Liver (tissue), 10 donors: ENCODE measurements at places on chromosomes 2 and 18. TPM values are rescaled to one million over a fixed set of nuclear protein-coding genes. Genes with fewer than 3 reads are reported as not detected.

DNA sequence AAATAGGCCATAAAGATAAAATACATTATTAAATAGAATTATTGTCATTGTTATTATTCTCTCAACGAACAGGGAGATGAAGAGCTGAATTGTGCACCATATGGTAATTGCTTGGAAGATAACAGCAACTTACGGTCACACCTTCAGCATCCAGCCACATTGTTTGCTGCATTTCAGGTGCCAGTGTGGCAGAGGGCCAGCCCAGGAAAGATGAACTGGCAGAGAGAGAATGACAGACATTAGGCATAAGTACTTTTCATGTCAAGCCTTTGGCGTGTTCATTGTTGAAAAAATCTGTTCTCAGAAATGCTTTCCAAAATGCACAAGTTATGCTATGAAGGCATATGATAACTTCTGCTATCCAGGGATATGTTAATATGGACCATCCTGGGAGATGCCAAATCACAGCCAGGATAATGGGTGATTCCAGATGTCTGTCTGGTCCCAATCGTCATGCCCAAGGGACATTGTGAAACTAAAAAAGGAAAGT is 748.6 kb upstream of the PIK3C3 start:
- H3K4me3 ChIP-seq, result no peak overlapping the region
- no peaks in the 10 kb centered on the region for H3K4me1 ChIP-seq

DNA sequence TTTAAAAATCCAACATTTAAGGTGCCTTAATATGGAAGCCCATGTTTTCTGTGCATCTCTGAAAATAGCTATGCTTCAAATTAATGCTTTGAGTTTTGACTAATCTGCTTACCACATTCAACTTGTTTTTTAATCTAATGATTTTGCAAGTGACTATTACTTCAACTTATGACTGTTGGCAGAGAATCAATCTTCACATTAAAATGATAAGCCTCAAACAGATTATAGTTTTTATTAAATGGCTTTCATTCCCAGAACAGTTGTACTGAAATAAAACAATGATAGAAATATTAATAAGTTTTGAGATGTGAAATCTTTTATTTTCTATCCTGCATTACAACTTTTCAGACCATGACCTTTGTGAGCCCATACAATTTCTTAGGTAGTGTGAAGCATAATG is 347.5 kb downstream of the ZNF804A start:
- no peaks in the 10 kb centered on the region for H3K27me3 ChIP-seq
- no peak for DNase-seq
- no peaks in the 10 kb centered on the region for H3K4me1 ChIP-seq
- H3K36me3 ChIP-seq, result no peaks in the 10 kb centered on the region
- H3K4me3 ChIP-seq, result no peak overlapping the region

DNA sequence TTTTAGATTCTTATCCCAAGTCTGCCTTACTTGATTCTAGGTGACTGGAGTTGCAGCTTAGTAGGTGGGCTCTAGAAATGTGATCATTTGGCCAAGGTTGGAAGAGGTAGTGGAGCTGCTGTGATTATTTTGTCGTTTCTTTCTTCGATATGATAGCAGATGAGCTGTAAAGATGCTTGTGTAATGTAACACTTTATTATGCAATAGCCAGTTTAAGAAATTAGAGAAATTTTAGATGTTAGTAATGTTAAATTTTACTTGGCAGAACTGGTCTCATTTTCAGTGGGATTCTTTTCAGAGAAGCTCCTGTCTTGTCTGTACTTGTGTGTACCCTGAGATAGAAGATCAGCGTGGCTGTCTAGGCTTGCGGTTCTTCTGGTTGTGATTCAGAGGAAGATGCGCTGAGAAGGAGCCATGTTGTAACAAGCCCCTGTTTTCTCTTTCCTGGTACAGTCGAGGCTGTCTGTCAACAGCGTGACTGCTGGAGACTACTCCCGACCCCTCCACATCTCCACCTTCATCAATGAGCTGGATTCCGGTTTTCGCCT is 9.3 kb downstream of the TSN start:
- no peaks in the 10 kb centered on the region for H3K27me3 ChIP-seq
- H3K27ac ChIP-seq, result no peak overlapping the region
- H3K36me3 ChIP-seq, result peaks cover 52% of the 10 kb centered on the region

The TRABD2A gene
- total RNA-seq, result 0.84 TPM

DNA sequence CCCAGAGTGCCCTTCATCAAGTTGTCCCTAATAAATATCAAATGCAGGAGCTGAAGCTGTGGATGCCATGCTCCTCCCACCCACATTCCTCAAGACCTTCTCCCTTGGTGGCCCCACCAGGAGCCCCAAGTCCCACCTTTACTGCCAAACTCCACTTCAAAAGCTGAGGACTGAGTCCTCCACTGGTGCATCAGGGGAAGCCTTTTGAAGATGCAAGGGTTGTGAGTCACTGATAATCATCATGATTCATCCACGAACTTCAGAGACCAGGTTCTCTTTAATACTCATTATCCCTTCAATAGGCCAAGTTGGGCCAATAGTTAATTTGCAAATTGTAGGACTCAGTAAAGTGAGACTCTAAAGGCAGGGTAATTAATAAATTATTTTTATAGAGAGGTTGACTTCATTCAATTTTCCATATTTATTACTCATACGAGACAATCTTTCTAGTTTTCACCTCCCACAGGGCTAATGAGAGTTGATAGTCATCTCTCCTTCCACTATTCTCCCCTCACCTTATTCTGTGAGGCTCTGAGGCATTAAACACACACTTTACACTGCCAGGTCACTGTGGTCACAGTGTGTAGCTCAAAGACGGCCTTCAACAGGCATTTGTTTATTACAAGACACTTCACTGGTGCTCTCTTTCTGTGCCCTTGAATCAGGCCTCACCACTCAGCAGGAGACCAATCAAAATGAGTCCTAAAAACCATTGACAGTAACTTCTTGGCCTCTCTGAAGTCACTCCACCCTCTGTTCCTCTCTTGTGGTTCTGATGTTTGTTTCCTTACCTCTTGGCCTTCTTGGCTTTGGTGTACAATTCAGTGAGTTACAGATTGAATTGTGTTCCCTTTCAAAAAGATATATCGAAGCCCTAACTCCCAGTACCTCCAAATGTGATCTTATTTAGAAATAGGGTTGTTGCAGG is 99.9 kb downstream of the TRIB2 start:
- H3K27ac ChIP-seq, result no peak overlapping the region
- H3K4me3 ChIP-seq, result no peak overlapping the region
- no peak for DNase-seq
- peaks cover 3% of the 10 kb centered on the region for H3K4me1 ChIP-seq
- peaks cover 5% of the 10 kb centered on the region for H3K27me3 ChIP-seq

DNA sequence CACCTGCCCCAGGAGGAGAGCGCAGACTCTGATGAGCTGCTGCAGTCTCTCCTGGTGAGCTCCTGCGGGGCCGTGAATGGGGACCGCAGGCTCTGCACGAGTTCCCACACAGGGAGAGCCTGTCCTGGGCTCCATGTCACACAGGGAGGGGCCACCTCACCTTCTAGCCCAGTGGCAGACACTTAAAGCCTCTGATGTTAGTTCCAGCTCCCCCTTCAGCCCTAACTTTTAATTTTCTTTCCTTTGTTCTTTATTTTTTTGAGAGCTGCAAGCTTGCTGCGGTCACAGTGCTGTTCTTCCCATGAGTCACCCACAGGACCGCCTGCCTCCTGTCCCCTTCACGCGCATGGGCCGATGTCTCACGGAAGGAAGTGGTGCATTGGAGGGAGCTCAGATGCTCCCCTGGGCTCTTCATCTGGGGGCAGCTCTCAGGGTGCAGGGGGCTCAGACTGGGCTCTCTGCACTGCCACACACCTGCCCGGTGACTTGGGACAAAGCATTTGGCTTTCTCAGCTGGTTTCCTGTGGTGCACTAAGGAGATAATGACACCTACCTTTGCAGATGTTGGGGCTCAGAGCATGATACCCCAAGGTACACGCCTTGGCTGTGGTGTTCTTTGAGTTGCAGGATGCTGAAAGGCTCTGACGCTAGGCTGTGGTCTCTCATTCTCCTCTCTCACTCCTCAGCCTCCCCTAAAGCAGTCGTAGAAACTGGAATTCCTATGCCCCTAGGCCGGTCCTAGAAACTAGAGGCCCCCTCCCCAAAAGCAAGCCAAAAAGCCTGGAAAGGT is 37.2 kb upstream of the PXDN start:
- H3K27me3 ChIP-seq, result no peaks in the 10 kb centered on the region
- no peak for DNase-seq
- no peak overlapping the region for H3K4me3 ChIP-seq
- H3K27ac ChIP-seq, result no peak overlapping the region

- H3K36me3 ChIP-seq, result no peaks in the 10 kb centered on the region
- no peak overlapping the region for H3K27ac ChIP-seq
- no peak for DNase-seq
- H3K4me3 ChIP-seq, result no peak overlapping the region
These were observed 63.4 kb downstream of the COL6A3 start for GRCh38 chr2:237350597-237350996.

The SIX2 gene
- total RNA-seq, result not detected

DNA sequence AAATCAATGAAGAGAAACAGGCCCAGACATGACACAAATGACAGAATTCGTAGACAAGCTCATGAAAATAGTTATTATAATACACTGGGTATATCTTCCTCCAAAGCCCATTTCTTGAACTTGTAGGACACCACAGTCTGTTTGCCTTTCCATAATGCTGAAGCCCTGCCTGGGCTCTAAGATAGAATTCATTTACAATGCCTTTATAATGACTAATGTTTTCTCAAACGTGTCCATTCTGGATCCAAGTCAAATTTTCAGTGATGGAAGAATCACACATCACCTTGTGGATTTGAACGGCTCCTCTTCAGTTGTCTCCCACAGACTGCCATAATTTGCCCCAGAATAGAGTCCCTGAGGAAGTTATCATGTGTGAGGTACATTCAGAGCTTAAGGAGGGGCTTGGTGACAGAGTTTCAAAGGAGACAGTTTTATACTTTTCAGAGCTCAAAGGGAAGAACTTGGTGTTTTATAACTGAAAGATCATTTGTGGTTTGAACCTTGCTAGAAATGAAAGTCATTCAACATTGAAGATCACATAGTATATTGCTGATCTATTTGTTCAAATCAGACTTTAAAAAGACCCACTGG is 38.2 kb downstream of the CASP8 start:
- no peak for DNase-seq
- no peaks in the 10 kb centered on the region for H3K4me1 ChIP-seq
- H3K27me3 ChIP-seq, result no peaks in the 10 kb centered on the region
- H3K36me3 ChIP-seq, result no peaks in the 10 kb centered on the region

The SIGLEC15 gene
- 0.42 TPM for total RNA-seq

DNA sequence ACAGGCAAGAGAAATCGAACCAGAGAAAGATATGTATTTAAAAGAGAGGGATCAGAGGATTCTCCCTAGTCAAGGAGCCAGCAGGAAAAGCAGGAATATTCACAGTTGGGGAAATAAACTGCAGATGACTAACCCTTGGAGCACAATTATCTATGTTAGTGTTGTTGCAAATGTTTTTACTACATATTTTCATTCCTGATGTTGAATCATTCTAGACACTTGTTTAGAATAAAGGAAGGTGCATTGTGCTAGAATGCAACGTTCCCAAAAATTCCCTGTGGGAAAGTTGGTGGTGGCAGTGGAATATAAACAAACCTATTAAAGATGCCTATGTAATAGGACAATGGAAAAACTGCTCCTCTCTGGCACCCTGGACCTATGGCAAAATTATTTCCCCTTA is 63.3 kb downstream of the DTNA start:
- H3K27ac ChIP-seq, result no peak overlapping the region
- no peaks in the 10 kb centered on the region for H3K4me1 ChIP-seq
- H3K4me3 ChIP-seq, result no peak overlapping the region
- H3K36me3 ChIP-seq, result no peaks in the 10 kb centered on the region

DNA sequence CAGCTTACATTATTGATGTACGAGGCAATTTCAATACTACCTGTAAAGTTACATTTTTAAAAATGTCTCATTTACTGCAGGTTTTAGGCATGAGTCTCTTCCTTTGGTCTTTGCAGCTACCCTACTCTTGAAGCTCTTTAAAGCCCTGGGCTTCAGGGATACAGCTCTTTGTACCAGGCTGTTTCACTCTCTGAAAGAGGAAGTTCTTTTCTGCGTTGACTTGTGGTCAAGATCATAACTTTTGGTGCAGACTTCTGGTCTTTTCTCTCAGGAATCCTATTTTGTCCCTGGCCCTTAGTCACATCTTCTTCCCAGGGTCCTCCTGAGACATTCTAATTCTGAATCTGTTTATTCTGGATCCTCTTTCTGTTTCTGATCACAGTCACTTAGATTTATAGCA is 16.6 kb upstream of the HRH4 start:
- H3K27ac ChIP-seq, result no peak overlapping the region
- peaks cover 9% of the 10 kb centered on the region for H3K36me3 ChIP-seq
- H3K4me3 ChIP-seq, result no peak overlapping the region

DNA sequence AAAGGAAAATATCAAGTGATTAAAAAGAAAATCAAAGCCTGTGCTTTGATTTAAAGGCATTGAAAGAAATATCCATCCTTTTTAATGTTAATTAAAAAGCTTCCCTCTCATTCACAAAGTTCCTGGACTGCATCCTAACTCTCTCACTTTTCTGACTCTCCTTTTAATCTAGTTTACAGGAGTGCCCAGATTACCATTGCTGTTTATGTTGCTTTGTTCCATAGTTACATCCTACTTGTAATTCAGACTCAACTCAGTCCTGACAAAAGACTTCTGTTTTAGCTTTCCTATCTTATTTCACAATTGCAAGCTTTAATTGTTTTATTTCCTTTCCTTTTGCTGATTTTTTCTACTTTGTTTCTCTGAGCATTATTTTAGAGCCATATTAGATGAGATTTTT is 160.7 kb upstream of the DTNA start:
- no peak overlapping the region for H3K4me3 ChIP-seq
- no peaks in the 10 kb centered on the region for H3K36me3 ChIP-seq
- H3K27me3 ChIP-seq, result no peaks in the 10 kb centered on the region
- no peak overlapping the region for H3K27ac ChIP-seq

The C2orf80 gene
- total RNA-seq, result not detected

DNA sequence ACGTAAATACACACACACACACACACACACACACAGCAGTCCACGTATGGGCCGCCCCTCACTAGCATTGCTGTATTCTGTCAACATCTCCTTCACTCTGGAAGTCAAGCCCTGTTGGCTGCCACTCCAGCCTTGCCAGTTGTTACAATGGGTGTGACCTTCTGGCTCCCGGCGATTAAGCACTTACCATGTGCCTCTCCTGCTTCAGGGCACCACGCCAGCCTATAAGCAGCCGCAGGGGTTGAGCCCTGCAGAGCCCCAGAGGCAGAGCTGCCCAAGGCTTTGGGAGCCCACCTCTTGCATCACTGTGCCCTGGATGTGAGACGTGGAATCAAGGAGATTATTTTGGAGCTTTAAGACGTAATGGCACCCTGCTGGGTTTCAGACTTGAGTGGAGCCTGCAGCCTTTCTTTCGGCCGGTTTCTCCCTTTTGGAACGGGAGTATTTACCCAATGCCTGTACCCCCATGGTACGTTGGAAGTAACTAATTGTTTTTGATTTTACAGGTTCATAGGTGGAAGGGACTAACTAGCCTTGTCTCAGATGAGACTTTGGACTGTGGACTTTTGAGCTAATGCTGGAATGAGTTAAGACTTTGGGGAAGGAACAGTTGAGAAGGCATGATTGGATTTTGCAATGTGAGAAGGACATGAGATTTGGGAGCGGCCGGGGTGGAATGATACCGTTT is 54.5 kb upstream of the ROCK2 start:
- no peaks in the 10 kb centered on the region for H3K27me3 ChIP-seq
- DNase-seq, result peak; percentile 70
- peaks cover 13% of the 10 kb centered on the region for H3K4me1 ChIP-seq
- no peak overlapping the region for H3K4me3 ChIP-seq
- no peak overlapping the region for H3K27ac ChIP-seq
- no peaks in the 10 kb centered on the region for H3K36me3 ChIP-seq

- H3K27ac ChIP-seq, result no peak overlapping the region
- no peaks in the 10 kb centered on the region for H3K4me1 ChIP-seq
- no peak for DNase-seq
These were observed 112.7 kb downstream of the XRCC5 start for GRCh38 chr2:216221811-216222210.
